ENCODE measurements at places on chromosomes 13 and 19.

GRCh38 chr13:84303035-84303434 is 420.8 kb upstream of the SLITRK1 start:
- DNase-seq, result no peak

GRCh38 chr13:67184247-67184646 is 45.9 kb downstream of the PCDH9 start:
- DNase-seq, result no peak

GRCh38 chr13:103671547-103671946 is 605.3 kb upstream of the SLC10A2 start:
- DNase-seq, result no peak

GRCh38 chr19:47661161-47661560 is 52.1 kb upstream of the EHD2 start:
- no peak for DNase-seq

- DNase-seq, result no peak
Observed at GRCh38 chr13:110161112-110161882, 145.7 kb downstream of the COL4A1 start.

DNA sequence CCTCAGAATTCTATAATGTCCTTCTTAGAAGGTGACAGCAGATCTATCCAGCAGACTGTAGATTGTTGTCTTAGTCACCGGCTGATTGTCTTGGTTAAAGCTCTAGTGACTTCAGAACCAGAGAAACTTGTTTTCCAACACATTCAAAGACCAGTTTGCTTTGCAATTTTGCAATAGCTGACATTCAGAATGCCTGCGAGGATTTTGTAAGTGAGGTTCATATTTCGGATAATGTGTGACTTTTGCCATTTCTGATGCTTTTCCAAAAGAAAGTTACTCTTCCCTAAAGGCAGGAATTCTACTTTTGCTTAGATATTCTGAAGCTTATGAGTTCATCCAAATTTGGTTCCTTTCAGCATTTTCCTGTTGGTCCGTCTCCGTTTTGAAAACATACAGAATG is 13.2 kb downstream of the SPINT2 start:
- no peak for DNase-seq

DNA sequence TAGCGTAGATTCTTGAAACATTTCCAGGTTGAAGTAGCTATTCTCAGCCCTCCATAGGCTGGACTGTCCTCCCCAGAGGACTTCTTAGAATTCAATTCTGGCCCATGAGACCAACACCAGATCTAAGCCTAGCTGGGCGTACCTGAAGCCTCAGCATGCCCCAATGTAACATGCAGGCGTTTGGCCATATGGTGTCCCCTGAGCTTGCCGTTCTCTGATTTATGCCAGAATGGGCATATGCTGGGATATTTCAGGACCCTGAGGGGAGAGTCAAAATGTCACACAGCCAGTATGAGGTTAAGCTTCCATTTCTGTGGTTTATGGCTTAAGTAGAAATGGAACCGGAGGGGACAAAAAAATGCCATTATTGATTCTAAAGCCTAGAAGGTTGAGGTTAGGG is 317.7 kb upstream of the OBI1 start:
- DNase-seq, result no peak

GRCh38 chr13:45350152-45350551 is 9.2 kb upstream of the TPT1 start:
- DNase-seq, result no peak

DNA sequence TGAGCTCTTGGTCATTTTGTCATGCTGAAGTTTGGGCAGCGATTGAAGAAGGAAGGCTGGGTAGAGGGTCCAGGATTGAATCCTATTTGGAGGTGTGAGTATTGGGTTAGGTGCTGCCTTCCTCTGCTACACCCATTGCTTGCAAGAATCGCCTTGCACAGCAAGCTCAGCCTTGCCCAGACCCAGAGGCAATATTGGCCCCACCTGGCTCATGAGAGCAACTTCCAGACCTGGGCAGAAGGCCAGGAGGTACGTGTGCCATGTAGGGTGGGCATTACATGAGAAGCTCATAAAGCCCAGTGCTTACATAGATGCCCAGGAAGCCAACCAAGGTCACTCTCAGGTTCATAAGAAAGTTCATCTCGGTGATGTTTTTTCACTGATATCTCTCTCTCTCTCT is 718.0 kb downstream of the EFNB2 start:
- DNase-seq, result no peak

DNA sequence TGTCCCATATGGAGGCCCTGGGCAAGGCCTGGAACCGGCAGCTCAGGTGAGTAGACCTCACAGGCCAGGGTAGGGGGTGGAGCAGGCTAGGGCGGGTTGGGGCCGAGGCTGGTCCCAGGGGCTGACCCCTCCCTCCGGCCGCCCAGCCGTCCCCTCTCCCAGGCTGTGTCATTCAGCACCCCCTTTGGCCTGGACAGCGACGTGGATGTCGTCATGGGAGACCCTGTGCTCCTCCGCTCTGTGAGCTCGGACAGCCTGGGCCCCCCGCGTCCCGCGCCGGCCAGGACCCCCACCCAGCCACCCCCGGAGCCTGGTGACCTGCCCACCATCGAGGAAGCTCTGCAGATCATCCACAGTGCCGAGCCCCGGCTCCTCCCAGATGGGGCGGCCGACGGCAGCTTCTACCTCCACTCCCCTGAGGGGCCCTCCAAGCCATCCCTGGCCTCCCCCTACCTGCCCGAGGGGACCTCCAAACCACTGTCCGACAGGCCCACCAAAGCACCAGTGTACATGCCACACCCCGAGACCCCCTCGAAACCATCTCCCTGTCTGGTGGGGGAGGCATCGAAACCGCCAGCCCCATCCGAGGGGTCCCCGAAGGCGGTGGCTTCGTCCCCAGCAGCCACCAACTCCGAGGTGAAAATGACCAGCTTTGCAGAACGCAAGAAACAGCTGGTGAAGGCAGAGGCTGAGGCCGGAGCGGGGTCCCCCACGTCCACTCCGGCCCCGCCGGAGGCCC is 16.0 kb downstream of the CAMSAP3 start:
- DNase-seq, result no peak

- no peak for DNase-seq
Observed at GRCh38 chr13:23824371-23824770, 64.8 kb downstream of the MIPEP start.

DNA sequence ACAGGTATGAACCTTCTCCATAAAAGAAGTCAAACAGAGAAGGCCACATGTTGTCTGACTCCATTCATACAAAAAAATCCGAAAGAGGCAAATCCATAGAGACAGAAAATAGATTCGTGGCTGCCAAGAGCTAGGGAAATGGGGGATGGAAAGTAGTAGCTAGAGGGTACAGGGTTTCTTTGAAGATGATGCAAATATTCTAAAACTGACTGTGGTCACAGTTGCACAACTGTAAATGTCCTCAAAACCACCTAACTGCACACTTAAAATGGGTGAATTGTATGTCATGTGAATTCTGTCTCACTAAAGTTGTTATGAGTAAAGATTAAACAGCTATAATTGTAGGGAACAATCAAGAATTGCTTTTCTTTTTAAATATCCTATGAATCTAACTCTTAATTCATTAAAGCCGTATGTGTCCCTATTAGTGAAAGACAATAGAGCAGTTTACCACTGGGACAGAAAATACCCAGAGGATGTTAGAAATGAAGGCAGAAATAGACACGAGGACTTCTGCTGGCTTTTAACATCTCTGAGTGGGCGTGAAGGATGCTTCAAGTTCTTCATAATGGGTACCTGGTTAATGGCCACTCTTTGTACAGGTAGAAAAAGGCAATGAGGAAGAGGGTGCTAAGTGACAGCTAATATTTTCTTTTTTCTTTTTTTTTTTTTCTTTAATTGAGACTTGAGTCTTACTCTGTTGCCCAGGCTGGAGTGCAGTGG is 21.2 kb downstream of the INSR start:
- DNase-seq, result no peak

DNA sequence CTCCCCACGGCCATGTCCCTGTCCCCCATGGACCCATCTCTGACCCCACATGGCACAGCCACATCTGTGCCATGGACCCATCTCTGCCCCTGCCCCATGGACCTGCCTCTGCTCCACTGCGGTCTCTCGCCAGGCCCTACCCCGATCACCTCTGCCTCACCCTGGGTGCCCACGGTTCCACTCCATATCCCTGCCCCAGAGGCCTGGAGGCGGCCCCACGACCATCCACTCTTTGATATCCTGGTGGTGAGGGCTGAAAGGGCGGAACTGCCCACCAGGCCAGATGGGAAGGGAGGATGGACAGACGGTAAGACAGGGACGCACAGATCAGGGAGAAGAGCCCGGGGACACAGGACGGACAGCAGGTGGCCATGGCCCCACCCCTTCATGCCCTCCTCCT is 327 bp downstream of the PTGER1 start:
- DNase-seq, result no peak

GRCh38 chr13:100213576-100213975 is 124.7 kb downstream of the PCCA start:
- no peak for DNase-seq

- DNase-seq, result no peak
Observed at GRCh38 chr13:95086761-95087160, 214.5 kb downstream of the ABCC4 start.

DNA sequence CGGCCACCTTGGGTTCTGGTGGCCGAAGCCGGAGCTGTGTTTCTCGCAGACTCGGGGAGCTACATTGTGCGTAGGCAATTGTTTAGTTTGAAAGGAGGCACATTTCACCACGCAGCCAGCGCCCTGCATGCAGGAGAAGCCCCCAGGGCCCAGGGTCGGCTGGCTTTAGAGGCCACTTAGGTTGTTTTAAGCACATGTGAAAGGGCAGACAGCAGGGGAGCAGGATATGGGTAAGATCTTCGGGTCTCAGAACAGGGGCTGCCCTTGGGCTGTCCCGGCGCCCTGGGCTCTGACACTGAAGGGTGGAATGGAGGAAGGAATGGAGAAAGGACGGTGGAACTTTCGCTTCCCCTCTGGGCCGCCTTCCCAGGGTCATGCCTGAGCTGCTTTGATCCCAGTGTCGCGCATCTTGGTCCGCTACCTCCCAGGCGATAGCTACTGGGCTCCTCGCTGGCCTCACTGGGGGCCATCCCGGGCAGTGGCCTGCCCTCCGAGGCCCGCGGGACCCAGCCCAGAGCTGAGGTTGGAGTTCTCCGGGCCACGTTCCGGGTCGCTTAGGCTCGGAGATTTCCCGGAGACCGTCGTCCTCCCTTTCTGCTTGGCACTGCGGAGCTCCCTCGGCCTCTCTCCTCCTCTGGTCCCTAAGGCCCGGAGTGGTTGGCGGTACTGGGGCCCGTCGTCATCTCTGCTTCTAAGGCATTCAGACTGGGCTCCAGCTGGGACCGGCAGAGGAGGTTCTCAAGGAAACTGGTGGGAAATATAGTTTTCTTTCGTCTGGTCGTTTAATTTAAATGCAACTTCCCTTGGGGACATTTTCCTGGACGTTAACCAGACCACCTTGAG is 4.3 kb upstream of the POU4F1 start:
- DNase-seq, result no peak

GRCh38 chr13:98821372-98822224 is 69.1 kb upstream of the SLC15A1 start:
- no peak for DNase-seq

All from activated CD8-positive, alpha-beta memory T cell treated with anti-CD3 and anti-CD28 coated beads for 4 hours (primary cell).